M059J (cell line): ENCODE measurements at places on chromosomes 2 and 18.

- DNase-seq, result peak; percentile 36
Observed at GRCh38 chr2:1744446-1745170, at the start of gene PXDN. Gene PXDN, minus strand, starts transcription at chr2:1744515. Its CDS starts 60 bp downstream, at chr2:1744455.

DNA sequence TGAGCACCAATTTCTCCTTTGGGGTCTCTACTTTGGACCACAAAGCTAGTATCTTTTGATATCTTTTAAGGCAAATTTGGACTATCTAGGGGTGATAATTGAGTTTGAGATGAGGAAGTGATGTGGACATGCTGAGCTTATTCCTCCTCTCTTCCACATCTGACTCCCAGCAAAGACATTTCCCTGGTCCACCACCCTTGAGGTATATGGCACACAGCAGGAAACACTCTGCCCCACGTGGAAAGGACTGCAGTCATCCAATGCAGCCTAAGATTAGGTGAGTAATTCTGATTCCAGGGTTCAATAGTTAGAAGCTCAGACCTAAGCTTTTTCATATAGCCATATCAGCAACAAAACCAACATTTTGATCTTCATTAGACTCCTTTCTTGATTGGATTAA lies 290.1 kb upstream of the CHAC2 start:
- DNase-seq, result no peak

DNA sequence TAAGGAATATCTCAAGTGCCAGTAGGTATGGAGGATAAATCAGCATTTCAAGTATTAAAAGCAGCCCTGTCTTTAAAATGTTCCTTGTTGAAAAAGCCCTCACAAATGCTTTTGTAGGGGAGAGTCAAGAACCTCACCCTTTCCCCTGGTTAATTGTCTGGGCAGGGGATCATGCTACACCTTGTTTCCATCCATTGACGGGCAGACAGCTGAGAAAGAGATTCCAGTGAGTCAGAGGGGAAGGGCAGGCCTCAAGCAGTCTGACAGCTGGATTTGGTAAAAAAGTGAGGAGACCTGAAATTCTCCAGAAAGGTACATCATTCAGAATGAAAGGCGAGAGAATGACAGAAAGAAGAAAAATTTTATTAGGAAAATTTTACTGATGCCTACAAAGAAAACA lies 203.2 kb upstream of the CYP26B1 start:
- DNase-seq, result no peak

DNA sequence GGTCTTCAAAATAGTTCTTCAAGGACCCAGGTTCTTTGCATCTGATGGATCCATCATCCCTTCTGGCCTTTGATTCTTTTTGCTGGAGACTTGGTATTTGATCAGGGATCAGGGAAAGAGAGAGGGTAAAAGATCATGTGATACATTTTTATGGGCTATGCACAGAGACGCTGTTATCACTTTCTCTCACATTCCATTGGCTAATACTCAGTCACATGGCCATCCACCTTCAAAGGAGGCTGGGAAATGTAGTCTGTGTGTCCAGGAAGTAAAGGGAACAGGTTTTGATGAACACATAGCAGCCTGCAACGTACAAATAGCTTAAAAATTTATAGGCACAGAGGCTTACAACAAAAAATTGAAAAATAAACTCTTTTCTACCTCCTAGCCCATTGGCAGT lies 629.6 kb upstream of the FANCL start:
- DNase-seq, result no peak

DNA sequence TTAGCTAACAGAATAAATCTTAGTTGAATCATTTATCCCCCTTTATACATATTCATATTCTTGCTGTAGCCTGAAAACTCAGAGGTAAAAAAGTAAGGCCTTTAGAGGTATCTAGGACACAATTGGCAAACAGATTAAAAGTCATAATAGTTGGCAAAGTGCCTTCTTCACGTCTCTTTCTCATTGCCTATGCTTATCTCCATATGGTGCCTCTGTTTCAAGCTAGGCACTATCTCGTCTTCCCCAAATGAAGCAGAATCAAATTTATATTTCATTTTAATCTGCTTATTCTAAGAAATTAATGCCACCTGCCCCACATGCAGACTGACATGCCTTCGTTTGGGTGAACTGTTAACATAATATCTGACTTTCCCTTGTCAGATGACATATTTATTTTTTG lies 245.4 kb downstream of the CDH2 start:
- no peak for DNase-seq

- DNase-seq, result no peak
Observed at GRCh38 chr2:27798486-27798885, 27.0 kb downstream of the MRPL33 start.

DNA sequence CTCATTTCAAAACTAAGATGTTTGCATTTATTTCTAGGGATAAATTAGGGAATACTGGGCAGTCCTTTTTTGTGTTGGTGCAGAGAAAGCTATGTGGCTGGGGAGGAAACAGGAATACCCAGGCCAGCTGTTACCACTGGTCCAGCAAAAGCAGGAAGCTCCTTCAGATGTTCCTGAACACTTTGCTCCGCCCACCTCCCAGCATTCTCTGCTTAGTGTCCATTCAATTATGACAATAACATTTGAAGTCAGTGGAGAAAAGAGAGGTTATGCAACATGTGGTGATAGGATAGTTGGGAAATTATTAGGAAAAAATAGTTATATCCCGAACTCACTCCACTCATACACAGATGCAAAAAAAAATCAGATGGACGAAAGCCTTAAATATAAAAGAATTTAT lies 22.1 kb upstream of the ARPC2 start:
- DNase-seq, result no peak

DNA sequence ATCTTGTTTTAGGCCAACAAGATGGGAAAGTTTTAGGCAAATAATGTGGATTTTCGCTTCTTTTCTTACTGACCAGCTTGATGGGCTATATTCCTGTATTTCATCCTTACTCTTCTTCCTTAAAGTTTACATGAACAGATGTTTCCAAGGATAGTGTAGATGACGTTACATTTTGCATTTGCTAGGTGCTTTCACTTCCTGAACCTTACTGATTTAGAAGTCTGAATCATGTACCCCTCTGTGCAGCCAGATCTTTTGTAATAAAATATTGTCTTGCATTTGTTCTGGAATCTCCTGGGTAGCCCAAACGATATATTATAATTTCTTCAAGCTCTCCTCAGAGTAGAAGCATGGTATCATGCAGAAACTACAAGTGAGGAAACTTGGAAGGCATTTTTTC lies 93.4 kb downstream of the CALCRL start:
- DNase-seq, result no peak
